Muscle of leg (tissue), 16 donors: ENCODE measurements at places on chromosomes 6 and 20.

DNA sequence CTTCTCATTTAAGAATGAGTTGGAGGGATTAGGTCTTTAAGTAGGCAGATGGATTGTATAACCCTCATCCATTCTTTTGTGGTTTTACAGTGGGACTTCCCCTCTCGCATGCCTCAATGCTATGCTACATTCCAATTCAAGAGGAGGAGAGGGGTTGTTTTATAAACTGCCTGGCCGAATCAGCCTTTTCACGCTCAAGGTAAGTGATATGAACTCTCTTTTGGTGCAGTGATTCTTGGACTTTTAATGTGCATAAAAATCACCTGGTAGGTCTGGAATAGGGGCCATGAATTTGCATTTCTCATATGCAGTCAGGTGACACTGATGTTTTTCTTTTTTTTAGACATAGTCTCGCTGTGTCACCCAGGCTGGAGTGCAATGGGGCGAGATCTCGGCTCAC is 10.8 kb downstream of the ASXL1 start:
- no peak for DNase-seq

- DNase-seq: no peak
These were observed 4.2 kb upstream of the HLA-DOA start for GRCh38 chr6:33013608-33014007.

DNA sequence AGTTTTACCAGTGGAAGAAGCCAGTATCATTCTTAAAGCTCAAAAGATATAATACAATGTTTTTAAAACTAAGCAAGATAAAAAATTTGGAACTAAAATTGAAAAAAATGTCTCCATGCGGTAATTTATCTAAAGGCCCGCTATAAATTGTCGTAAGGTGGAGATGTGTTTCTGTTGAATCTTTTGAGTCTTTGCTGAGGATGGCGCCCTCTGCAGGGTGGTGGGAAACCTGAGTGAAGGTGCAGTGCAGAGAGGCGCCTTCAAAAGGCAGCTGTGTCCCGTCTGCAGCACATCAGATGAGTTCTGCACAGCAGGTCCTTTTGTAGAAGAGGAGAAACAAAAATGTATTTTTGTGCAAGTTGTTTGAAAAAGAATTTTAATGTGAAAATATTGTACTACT is 29.4 kb upstream of the KIF25 start:
- no peak for DNase-seq

DNA sequence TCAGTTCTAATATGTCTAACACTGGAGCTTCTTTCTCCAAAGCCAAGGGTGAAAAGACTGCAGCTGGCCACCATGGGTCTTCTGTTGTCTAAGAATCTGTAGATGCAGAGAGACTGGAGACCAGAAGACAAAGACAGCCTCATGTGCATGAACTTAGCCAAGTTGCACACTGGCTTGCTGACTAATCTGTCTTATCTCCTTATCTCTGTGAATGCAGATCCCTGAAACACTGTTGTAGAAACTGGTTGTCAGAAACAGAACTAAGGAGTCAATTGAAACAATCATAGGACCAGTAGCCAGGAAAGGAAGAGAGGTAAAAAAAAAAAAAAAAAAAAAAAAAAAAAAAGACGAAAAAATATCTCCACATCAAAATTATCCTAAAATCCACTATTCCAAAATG is 109.7 kb downstream of the BFSP1 start:
- DNase-seq: no peak
